ENCODE measurements at places on chromosomes 1 and 21.

DNA sequence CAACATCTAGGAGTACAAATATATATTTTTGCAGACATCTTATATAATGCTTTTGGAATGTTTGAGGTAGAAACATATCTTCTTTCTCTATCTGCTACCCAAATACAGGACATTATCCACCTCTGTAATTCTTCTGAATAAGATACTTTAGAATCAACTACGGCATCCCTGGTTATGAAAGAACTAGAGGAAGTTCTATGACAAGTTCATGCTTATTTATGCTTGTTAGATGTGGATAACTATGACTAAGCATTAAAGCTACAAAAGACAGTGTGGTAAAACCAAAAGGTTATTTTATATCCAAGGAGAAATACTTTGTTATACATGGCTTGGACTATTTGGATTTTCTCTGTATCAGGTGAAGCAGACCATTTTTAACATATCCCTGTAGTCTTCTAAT, 894.0 kb downstream of the KCNT2 start:
- H3K36me3 ChIP-seq = no peaks in the 10 kb centered on the region
- H3K27ac ChIP-seq = no peak overlapping the region
- H3K27me3 ChIP-seq = no peaks in the 10 kb centered on the region
- no peaks in the 10 kb centered on the region for H3K4me1 ChIP-seq
- no peak overlapping the region for H3K4me3 ChIP-seq

GRCh38 chr1:202117898-202118371, 4.8 kb upstream of the GPR37L1 start:
- H3K4me1 ChIP-seq = no peaks in the 10 kb centered on the region
- H3K36me3 ChIP-seq = no peaks in the 10 kb centered on the region
- no peak overlapping the region for H3K4me3 ChIP-seq
- no peak overlapping the region for H3K27ac ChIP-seq
- peaks cover 10% of the 10 kb centered on the region for H3K27me3 ChIP-seq
- DNase-seq = no peak

- peak overlapping the region; percentile 8 for H3K4me3 ChIP-seq
- H3K27ac ChIP-seq = peak overlapping the region; percentile 86
- H3K4me1 ChIP-seq = peaks cover 64% of the 10 kb centered on the region
- no peak for DNase-seq
- no peaks in the 10 kb centered on the region for H3K27me3 ChIP-seq
Measured at GRCh38 chr1:153792631-153793041, 17.4 kb downstream of the SLC27A3 start.

DNA sequence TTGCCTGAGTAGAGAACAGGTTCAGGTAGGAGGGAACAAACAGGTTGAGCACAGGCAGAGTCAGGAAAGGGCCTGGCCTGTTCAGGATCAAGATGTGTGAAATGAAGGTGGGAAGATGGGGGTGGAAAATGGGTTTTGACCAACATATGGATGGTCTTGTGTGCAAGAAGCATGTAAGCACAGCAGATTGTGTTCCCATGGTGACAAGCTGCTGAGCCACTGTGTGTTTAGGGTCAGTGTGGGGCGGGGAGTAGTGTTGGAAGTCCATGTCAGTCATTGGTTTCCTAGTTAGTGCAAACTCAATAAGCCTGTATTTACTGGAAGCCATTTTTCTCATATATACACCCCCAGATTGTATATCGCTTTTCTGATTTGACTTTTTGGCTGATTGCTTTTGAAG, 111.9 kb downstream of the CAMTA1 start:
- H3K4me1 ChIP-seq = no peaks in the 10 kb centered on the region
- DNase-seq = no peak
- no peaks in the 10 kb centered on the region for H3K36me3 ChIP-seq
- no peaks in the 10 kb centered on the region for H3K27me3 ChIP-seq
- no peak overlapping the region for H3K27ac ChIP-seq

GRCh38 chr1:192629612-192630011, 6.3 kb upstream of the RGS13 start:
- H3K4me1 ChIP-seq = no peaks in the 10 kb centered on the region
- H3K4me3 ChIP-seq = no peak overlapping the region
- no peak for DNase-seq
- H3K27ac ChIP-seq = no peak overlapping the region

- H3K27ac ChIP-seq = no peak overlapping the region
- H3K4me1 ChIP-seq = no peaks in the 10 kb centered on the region
- no peaks in the 10 kb centered on the region for H3K27me3 ChIP-seq
- no peaks in the 10 kb centered on the region for H3K36me3 ChIP-seq
- no peak for DNase-seq
Measured at GRCh38 chr21:16589006-16589898, 859.5 kb downstream of the USP25 start.

Measured in natural killer cell treated with Interleukin-12 subunit alpha and Interleukin-12 subunit beta and Interleukin-15 and Interleukin-18, amount 100 ng/mL, for 72 hours (primary cell).